ENCODE measurements at places on chromosomes 6 and 20.

DNA sequence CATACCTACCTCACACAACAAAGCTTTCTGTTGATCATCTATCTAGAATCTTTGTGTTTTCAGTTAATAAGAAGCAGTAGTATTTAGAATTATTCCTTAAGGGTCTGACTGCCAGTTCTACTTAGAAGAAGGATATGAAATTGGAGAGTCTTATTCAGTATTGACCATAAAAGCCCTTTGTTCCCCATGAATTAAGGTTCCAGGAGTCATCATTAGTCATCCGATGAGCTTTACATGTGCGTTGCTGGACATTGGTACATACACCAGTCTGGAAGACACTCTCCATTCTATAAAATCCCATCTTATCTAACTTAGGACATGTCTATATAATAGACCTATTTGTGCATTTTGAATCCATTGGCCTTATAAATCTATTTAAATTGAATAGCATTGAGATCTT lies 34.4 kb upstream of the RNF217 start:
- no peak for DNase-seq

DNA sequence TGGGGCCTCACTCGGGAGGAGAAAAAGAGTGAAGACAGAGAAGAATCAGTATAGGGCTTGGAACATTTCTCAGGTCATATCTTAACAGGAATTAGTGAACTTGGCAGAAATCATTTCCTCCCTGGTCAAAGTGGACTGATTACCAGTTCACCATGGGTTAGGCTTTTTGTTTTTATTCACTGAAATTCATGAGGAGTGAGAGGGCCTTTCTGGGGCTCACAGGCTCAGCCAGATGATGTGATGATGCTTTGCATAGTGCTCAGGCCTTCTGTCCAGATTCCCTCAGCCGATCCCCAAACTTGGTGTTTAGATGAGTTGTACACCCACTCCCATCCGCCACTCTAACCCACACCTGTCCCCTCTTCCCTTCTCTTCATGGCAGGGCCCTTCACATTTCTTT lies 32.5 kb downstream of the SRSF3 start:
- no peak for DNase-seq

GRCh38 chr6:75896526-75896925 lies 147.5 kb downstream of the MYO6 start:
- no peak for DNase-seq

DNA sequence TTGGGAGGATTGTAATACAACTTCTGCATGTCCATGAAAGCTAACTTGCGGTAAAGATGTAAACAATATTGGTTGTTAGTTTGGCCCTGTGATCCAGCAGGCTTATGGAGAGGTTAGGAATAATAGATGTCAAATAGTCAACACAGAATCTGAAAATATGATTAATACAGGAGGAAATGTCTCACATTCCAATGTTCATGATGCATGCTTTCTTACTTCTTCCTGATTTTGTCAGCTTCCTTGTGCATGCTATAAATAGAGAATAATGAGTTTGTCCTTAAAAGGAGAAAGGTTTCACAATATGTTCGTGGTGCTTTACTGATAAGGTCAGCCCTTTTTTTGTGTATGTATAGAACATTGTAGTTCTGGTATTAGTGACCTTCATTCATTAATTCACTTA lies 136.7 kb downstream of the MMUT start:
- no peak for DNase-seq

- no peak for DNase-seq
Measured at GRCh38 chr6:100491952-100492670, 27.4 kb upstream of the SIM1 start.

- no peak for DNase-seq
Measured at GRCh38 chr6:157962601-157963302, 18.9 kb upstream of the SYNJ2 start.

GRCh38 chr6:129267028-129267427 lies 384.1 kb downstream of the LAMA2 start:
- DNase-seq, result no peak

DNA sequence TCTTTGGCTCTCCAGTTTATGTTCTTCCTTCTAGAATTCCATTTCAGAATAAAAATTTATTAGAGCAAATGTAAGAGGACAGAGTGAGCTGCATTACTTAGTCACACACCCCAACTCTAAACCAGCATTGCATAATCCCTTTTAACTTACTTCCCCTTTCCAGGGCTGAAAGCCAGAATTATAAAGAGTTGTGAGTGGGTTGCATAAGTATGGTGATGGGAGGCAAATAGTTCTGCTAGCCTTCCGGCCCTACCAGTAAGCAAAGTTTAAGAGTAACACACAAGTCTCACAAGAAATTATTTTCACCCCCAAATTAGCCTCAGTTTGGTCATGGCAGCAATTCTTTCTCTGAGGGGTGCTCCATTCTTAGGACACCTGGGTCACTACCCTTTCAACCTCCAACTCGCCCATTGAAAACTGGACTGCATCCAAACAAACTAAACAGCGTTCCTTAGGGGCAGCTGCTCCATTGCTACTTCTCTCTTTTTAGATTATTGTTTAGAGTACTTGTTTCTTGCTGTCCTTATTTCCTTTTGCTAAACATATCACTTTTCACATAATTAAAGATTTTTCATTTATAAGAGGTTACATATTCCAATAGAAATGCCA lies 1.6 kb downstream of the KIAA0408 start:
- no peak for DNase-seq

- DNase-seq, result no peak
Measured at GRCh38 chr6:127554435-127555006, 22.5 kb upstream of the C6orf58 start.

- no peak for DNase-seq
Measured at GRCh38 chr6:112183271-112183671, 71.1 kb downstream of the LAMA4 start.

GRCh38 chr20:41483553-41483930 lies 116.9 kb upstream of the EMILIN3 start:
- no peak for DNase-seq

GRCh38 chr20:25364180-25364788 lies 26.4 kb downstream of the ABHD12 start:
- no peak for DNase-seq

- no peak for DNase-seq
Measured at GRCh38 chr6:5308066-5308465, 46.8 kb downstream of the FARS2 start.

- DNase-seq, result no peak
Measured at GRCh38 chr6:148557796-148558321, 189.0 kb upstream of the UST start.

GRCh38 chr20:56628015-56628872 lies 862 bp upstream of the TFAP2C start:
- no peak for DNase-seq

DNA sequence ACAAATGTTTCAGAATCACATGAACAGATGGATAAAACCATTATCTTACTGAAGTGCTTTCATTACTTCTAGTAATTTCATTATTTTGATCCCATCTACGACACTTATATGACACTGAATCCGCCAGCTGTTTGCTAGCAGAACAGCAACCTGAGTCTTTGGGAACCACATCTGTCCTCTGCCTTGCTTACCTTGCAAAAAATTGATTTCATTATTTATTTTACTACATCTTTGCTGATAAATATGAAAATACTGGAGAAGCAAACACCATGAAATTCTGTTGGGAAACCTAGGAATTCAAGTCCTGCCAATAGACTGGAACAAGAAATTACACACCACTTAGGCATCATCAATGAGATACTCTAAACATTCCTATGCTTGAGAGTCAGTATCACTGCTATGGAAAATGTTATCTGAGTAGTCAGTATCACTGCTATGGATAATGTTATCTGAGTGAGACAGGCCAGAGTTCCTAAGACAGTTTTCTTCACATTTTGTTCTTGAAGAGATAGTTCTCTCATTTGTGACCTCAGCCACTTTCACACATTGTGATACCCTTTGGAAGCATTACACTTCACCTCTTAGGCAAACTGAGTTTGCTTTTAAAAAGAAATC lies 91.9 kb downstream of the PDE10A start:
- DNase-seq, result no peak

DNA sequence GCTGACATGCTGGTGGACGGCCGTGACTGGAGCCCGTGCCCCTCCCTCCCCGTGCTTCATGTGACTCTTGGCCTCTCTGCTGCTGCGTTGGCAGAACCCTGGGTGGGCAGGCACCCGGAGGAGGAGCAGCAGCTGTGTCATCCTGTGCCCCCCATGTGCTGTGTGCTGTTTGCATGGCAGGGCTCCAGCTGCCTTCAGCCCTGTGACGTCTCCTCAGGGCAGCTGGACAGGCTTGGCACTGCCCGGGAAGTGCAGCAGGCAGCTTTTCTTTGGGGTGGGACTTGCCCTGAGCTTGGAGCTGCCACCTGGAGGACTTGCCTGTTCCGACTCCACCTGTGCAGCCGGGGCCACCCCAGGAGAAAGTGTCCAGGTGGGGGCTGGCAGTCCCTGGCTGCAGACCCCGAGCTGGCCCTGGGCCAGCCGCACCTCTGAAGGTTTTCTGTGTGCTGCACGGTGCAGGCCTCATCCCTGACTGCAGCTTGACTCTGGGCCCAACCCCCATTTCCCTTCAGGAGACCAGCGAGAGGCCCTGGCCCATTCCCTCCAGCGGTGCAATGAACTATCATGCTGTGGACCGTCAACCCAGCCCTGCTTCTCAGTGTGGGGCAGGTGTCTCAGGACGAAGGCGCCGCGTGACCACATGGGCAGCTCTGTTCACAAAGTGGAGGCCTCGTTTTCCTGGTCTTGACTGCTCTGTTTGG lies 8.1 kb downstream of the NPBWR2 start:
- no peak for DNase-seq

- DNase-seq, result no peak
Measured at GRCh38 chr20:10843146-10843711, 169.4 kb upstream of the JAG1 start.

- peak; percentile 72 for DNase-seq
Measured at GRCh38 chr6:78867020-78867369, 356 bp upstream of the IRAK1BP1 start.

GRCh38 chr6:168605964-168606363 lies 165.0 kb downstream of the SMOC2 start:
- no peak for DNase-seq

DNA sequence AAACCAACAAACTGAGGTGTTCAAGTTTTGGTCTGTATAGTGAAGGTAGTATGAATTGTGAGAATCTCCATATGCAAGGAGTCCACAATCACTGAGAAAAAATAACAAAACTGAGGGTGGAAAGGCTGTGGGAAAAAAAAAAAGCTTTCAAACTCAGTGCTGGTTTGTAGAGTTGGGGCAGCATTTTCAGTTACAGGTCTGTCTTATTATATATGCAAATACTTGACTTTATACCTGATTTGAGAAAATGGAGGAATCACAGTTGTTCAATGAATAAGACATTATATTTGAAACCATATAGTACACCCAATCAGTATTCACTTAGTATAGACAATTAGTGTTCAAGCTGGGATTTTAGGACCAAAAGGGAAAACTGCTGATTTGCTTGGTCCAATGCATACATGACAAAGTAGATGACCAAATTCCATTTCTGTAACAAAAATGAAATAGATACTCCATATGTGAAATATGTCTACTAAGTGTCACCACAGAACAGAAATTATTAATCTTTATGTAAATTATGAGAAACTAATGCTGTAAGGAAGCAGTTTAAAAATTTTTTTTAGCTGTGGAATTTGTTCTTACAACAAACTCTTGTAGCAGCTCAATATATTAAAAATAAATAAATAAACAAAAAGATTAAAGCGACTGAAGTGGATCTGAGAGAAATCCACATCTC lies 187.7 kb downstream of the ASCC3 start:
- DNase-seq, result no peak

- no peak for DNase-seq
Measured at GRCh38 chr6:80329496-80329895, 223.0 kb downstream of the BCKDHB start.

GRCh38 chr6:107330168-107330567 lies 129.2 kb downstream of the PDSS2 start:
- no peak for DNase-seq

DNA sequence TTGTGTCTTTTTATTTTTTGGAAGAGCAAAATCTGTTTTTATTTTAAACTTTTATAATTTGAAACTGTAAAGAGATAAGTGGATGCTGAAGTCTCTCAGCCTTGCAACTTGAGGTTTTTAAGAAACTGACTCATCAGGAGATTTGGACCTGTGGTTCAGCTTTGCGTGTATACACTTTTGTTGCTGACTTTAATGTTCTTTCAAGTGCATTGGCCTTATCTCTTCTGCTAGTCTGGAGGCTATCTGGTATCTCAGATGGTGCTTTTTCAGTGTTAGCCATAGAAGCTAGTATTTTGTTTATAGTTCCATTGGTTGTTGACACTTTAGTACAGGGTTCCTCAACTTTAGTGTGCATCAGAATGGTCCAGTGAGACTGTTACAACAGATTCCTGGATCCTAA lies 504.0 kb upstream of the SPTLC3 start:
- DNase-seq, result no peak

- DNase-seq, result peak; percentile 38
Measured at GRCh38 chr6:93282521-93283031, 136.8 kb downstream of the EPHA7 start.

GRCh38 chr20:22581437-22582385 lies 2.7 kb downstream of the FOXA2 start:
- no peak for DNase-seq

DNA sequence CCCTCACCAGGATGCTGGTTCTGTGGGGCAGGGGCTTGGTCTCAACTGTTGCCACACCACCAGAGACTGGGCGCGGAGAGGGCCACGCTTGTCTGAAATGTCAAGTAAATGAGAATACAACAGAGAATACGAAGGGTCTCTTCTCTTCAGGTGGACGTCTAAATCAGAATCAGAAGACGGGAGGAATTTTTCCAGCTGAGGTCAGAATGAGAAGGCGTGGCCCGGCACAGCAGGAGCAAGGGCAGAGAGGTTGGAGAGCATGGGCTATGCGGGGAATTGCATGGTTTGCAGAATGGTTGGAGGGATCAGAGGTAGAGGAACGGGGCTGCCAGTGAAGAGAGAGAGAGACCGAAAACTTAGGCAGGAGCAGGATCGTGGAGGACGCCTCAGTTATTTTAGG lies 337.9 kb downstream of the QKI start:
- no peak for DNase-seq

- no peak for DNase-seq
Measured at GRCh38 chr6:6660339-6661045, 72.0 kb downstream of the LY86 start.

DNA sequence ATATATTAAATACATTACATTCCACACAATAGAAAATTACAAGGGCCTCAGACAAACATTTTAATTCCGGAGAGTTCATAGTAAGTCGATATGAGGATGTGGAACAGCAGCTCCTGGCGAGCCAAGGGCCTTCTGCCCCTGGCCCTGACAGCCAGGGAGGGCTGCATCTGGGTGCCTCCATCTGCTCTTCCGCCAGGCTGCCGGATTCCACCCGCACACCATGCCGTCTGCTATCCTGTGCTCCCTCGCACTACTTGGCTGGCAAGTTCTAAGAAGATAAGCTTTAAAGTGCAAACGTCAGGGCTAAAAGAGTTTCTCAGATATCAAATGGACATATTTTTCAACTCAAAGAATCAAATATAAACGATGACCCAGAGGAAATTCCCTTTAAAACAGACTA lies 656.3 kb upstream of the NOX3 start:
- no peak for DNase-seq

- no peak for DNase-seq
Measured at GRCh38 chr6:43532201-43532600, 15.3 kb downstream of the POLR1C start.
